ENCODE measurements at places on chromosomes 16 and 17.

DNA sequence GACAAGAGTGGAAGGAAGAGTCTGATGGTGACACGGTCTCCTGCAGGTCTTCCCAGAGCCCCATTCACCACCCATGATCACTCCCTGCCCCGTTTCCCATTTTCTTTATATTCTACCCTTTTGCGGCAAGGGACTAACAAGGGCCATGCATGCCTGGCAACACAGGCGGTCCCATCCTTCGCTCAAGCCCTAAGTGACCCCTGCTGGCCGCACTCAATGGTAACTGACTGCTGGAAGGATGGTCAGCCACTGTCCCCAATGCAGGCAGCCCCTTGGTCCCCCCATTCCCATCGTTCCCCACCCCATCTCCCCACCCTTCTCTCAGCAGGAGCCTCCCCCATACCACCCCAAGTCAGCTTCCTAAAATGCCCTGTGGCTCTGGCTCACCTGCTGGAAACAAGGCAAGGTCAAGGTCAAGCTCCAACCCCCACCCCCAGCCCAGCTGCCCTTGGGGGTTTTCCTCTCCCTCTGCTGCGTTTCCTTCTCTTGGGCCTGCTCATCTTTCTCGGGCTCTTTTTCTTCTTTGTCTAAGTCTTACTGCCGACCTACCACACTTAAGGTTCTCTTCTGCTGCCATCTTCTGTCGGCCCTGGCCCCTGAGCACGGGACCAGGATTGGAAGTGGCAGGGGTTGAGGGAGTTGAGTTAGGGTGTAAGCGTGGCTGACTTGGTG is 116.0 kb downstream of the RPTOR start:
- ATAC-seq, result no peak

- ATAC-seq, result no peak
These were observed 50.7 kb downstream of the AATF start for GRCh38 chr17:36999471-36999870.

DNA sequence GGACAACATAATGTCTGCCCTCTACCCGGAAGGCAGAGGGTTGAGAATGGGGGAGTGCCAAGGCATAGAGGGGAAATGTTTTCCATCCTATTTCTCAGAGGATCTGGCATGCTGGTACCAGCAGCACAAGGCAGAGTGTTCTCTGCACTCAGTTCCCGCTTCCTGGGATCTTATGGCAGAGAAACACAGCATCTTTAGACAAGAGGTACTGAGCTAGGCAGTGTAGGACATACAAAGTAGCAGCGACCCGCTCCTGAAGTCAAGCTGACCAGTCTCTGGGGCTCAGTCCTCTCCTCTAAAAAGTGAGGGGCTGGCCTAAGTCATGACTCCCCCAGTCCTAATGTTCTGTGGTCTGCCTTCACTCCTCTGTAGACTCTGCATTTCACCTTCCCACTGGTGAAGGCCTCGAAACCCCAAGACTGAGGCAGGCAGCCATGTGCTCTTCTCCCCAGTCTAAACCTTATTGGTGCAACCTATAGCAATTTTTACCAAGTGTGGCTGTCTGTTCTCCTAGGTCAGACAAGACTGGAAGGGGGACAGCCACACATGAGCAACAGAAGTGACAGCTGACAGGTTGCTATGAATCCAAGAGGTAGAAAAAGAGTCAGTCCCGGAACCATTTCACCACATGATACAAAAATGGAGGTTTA is 11.3 kb upstream of the TSPOAP1 start:
- no peak for ATAC-seq

- ATAC-seq, result no peak
These were observed 25.9 kb downstream of the ZFHX3 start for GRCh38 chr16:73021866-73022495.

DNA sequence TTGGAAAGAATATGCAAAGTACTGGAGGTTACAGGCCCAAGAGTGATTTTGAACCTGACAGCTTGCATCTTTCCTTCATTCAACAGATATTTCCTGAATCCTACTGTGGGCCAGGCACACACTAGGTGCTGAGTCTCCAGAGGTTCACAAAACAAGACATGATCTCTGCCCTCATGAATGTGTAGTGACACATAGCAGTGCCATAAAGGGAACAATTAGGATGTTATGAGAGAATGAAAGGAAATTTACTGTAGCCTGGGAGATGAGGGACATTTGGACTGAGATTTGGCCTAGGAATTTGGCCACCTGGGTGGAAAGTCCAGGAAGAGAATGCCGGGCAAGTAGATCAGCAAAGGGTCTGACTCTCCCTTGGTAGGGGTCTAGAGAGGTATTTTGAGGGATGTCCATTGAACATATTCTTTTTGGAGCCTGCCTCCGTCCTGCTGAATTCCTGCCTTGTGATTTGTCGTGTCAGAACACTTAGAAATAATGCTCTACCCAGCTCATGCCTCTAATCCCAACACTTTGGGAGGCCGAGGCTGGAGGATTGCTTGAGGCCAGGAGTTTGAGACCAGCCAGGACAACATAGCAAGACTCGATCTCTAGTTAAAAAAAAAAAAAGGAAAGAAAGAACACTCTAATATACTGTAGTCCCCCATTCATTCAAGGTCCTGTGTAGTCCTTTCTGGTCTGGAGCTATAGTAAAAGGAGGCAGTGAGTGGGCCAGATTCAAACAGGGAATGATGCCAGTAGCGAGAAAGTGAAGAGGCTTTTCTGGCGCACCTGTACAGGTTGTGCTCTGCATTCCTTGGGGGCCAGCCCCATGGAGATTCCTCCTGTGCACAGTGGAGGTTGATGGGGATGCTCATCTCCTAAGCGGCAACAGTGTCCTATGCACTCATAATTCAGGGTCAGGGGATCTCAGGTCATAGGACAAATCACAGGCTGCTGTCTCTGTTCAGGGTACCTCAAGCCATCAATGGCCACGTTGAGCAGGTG is 90.6 kb upstream of the CLEC18A start:
- ATAC-seq, result no peak

DNA sequence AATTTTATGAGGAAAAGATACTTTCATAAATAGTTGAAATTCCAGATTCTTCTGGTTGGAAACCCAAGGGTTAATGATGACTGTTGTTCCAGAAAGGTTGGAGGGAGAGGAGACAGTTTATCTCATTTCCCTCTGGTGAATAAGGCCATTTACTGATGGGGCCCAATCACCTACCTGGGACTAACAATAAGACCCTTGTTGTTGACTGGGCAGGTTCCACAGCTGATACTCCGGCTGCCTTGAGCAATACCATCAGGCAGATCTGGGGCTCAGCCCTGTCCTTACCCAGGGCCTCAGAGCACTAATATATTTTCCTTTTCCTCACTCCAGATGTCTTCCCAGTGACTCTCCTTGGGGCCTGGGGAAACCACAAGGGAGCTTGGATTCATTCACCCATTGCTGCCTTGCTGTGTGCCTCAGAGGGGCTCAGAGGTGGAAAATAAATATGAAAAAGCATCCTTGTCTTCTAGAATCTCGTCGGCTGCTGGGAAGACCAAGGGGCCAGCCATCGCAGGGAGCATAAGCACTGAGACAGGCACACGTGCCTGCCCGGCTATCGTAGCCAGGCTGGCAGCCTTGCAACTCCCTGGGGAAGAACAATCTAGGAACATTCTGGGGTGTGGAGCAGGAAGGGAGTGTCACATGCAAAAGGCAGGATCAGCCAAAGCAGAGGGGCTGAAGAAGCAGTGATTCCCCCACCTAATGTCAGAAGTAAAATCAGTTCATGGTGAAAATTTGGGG is 54.4 kb downstream of the MPRIP start:
- ATAC-seq, result no peak

DNA sequence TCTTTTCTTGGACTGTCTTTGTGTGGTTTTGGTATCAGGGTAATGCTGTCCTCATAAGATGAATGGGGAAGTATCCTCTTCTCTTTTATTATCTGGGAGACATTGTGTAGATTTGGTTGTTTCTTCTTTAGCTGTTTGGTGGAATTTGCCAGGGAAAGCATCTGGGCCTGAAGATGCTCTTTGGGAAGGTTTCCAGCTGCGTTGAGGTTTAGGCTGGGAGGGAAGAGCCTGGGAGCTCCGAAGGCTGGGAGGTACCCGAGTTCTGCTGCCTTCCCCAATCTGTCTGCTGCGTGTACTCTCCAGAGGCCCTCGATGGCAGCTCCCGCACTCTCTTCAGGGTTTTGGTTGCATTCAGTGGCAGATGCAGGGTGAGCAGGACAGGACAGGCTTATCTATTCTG is 25.6 kb upstream of the CRISPLD2 start:
- no peak for ATAC-seq
